ENCODE measurements at places on chromosomes 2 and 18.
A peak's percentile ranks its signal among the peaks of the same experiment; 100 is the strongest.

DNA sequence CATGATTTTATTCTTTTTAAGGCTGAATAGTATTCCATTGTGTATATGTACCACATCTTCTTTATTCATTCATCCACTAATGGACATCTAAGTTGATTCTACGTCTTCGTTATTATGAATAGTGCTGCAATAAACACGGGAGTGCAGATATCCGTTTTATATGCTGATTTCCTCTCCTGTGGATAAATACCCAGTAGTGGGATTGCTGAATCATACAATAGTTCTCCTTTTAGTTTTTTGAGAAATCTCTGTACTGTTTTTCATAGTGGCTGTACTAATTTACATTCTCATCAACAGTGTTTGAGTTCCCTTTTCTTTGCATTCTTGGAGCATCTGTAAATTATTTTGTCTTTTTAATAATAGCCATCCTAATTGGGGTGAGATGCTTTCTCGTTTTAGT, 114.5 kb downstream of the RGPD3 start:
- DNase-seq = no peak

- DNase-seq = no peak
These were observed 23.9 kb downstream of the CCDC93 start for GRCh38 chr2:117989854-117990438.

DNA sequence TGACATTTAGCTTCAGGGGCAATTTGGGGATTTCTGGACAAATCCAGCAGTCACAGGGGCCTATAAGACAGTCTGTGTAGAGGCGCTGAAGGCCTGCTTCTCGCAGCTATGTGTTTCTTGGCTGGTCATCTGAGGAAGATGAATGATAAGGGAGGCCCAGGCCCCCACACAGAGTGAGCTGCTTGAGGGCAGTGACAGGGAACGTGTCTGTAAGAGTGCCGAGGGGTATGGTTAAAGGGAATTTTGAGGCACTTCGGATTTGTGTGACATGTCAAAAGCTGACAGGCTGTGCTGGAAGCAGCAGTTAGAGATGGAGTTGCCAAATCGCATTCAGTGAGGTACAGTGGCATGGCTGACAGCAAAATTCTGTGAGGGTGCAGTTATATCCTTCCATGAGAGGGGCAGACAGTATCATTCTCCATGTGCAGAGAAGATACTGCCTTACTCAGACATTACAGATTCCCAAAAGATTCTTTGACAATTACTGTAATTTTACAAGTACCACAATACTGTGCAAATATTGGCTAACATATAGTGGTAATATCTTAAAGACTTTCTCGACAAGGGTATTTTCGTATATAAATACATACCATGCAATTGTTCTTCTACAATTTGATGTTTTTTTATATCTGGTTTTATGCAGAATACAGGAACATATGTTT, 74.0 kb downstream of the CERS6 start:
- no peak for DNase-seq

DNA sequence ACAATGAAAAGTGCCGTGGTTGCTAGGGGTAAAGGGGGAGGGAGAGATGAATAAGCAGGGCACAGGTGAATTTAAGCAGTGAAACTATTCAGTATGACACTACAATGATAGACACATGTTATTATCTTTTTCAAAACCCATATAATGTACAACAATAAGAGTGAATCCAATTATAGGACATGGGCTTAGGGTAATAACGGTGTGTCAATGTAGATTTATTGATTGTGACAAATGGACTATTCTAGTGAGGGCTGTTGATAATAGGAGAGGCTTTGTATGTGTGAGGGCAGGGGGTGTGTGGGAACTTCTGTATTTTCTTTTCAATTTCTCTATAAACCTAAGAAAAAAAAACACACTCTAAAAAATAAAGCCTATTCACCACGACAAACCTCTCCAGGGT, 223.8 kb downstream of the RIT2 start:
- no peak for DNase-seq

DNA sequence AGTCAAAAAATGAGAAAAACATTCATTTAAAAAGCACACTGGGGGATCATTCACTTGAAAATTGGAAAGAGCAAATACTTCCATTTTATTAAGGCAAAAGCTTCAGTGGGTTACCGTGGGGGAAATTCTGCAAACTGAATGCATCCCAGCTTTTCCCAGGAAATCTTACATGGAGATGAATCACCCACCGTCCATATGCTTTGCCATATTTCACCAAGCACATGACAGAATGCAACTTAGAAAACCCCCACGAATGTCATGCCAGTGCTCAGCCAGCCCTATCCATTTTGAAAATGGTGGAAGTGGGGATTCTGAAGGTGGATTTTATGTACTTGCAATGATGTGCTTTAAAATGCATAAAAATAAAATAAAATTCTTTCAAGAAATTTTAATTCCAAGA, 485.5 kb upstream of the ID2 start:
- DNase-seq = no peak

DNA sequence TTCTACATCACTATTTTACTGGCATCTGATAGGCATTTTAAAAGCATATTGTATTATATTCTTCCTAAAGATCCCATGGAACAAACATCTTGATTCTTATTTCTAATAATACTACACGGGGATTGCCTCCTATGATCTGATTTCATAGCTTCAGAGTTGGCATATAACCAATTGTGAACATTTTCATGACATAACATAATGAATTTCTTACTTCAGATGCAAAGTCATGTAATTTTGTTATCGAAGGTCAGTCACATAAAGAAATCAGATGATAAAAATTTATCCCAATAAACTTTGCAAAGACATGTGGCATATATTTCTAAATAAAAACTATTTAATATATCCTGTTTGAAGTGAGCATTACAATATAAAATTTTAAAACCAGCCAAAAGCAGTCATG, 93.3 kb downstream of the COL5A2 start:
- DNase-seq = no peak

DNA sequence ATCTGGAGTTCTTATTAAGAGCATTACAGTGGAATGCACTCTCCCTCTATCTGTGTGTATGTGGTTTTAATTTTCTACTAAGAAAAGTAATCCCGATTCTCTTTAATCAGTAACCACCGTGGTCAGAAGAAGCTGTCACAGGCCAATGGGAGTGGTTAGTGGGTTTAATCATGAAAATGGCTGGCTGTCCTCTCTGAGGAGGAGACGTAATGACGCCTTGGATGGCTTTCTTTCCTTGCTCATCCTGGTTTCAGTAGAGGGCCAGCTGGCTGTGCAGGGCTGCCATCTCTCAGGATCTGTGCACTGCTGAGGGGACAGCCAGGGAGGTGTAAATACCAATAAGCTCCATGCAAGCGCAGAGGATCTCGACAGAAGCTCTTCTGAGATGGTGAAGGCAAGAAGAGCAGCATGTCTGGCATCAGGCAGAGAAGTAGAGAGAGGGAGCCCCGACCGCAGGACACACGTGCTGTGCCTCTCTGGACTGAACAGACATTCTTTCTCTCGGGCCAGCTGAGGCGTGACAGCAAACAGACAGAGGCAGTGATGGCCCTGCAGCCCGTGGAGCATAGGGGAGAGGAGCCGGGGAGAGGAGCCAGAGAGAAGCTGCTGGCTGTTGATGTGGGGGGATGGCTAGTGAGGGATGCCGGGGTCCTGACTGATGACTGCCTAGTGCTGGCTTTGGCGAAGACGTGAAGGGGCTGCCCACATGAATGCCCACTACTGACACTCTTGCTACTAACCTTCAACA, 65.1 kb upstream of the DAPL1 start:
- DNase-seq = no peak

GRCh38 chr18:36169938-36170337, 17.4 kb upstream of the MOCOS start:
- DNase-seq = no peak

GRCh38 chr2:97849881-97850528, 136.6 kb downstream of the ZAP70 start:
- no peak for DNase-seq

- no peak for DNase-seq
These were observed 309.7 kb downstream of the IRS1 start for GRCh38 chr2:226489775-226490541.

DNA sequence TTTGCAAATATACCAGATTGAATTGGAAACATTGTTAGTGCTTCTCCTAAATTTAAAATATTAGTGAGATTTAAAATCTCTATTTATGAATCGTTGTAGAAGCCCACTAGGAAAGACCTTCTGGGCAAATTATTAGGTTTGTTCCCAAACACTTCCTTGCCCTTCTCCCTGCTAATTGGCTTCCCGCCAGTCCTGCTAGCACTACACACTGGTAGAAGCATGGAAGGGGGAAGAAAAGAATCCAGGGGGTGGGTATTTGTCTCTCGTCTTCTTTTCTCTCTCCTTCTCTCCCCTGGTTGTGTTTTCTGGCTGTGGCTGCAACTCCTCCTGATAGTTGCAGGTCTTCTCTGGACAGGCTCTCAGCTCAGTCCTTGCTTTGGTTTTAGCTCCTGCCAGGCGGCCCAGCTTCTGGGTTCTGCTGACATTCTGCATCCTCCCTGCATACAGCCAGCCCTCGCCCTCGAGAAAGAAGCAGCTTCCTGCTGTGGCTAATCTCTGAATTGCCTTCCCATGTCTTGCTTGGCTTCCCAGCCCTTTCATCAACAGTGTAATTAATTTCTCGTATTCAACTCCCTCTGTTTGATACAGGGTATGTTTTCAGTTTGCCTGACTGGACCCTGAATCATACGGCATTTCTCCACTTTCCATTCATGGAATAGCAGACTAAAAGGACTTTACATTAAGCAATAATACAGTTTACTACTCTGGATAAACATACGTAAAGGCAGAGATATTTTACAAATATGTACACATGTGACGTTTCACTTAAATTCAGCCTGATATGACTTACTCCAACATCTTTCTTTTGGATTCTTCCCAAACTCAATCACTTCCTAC, 6.9 kb upstream of the PARD3B start:
- no peak for DNase-seq

DNA sequence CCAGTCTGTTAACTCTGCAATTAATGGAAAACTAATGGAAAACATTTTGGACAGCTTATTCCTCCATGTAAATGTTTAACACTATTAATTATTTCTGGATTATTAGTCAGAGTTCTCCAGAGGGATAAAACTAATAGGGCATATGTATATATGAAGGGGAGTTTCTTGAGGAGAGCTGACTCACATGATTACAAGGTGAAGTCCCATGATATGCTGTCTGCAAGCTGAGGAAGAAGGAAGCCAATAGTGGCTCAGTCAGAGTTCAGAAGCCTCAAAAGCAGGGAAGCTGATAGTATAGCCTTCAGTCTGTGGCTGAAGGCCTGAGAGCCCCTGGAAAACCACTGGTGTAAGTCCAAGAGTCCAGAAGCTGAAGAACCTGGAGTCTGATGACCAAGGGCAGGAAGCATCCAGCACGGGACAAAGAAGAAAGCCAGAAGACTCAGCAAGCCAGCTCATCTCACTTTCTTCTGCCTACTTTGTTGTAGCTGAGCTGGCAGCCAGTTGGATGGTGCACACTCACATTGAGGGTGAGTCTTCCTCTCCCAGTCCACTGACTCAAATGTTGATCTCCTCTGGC, 136.0 kb downstream of the PTH2R start:
- no peak for DNase-seq

- no peak for DNase-seq
These were observed 19.3 kb downstream of the MSGN1 start for GRCh38 chr2:17835516-17835915.

DNA sequence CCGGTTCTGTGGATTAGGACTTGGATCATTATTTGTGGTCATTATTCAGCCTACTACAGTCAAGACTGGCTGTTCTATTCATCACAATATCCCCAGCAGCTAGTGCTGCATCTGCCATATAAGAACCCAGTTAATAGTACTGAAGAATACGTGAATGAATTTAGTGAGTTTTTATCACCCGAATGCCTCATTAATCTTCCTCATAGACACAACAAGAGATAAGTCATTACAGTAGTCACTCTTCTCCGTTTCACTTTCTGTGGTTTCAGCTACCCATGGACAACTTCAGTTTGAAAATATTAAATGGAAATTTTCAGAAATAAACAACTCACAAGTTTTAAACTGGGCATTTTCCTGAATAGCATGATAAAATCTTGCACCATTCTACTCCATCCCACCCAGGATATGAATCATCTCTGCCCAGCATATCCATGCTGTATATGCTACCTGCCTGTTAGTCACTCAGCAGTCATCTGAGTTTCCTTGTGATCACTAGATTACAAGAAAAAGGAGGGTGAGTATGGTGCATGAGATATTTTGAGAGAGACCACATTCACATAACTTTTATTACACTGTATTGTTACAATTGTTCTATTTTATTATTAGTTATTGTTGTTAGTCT, 363.7 kb upstream of the CHAC2 start:
- DNase-seq = no peak

GRCh38 chr2:17749753-17750438, 3.7 kb downstream of the SMC6 start:
- DNase-seq = no peak

DNA sequence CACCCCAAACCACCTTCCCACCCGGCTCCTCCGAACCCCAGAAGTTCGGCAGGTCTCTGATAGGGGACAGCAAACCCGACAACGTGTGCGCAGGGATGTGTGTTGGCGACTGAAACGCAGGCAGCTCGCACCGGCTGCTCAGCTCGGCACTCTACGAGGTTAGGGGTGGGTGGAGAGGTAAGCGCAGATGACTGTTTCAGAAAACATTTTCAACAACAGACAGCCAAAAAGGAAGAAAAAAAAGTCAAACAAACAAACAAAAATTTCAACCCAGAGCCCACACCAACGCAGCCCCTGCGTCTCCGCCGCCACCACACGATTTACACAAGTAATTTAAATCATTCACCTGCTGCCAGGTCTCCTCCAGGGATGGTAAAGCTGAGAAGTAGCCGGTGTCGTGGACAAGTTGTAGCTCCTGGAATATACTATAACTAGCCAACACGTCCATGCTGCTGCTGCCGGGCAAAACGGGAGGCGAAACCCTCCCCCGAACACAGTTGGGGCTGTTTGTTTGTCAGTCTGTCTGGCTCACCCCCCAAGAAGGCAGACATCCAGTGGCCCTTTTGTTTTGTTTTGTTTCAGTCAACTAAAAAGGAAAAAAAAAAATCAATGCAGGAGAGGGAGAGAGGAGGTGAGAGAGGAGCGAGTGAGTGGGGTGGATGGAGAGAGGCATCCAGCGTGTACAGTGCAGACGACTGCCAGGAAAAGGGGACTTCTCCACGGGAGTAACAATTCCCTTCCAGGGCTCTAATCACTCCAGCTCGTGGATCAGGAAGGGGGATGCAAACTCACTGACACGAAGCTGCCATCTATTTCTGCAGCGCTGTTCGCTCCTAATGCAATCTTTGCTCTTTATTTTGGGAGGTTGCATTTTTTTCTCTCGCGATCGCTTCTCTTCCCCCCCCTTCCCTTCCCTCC, at the start of gene KLF7:
TSS of gene KLF7 (minus strand) at position 828 of the 918 bp plus-strand sequence. CDS start at position 448, 380 bp downstream.
- peak; percentile 71 for DNase-seq

GRCh38 chr2:18435426-18436037, 124.9 kb downstream of the RDH14 start:
- DNase-seq = no peak

- no peak for DNase-seq
These were observed 267.0 kb upstream of the HS6ST1 start for GRCh38 chr2:128585706-128586105.
